ENCODE measurements at places on chromosomes 1 and 21. TPM values are rescaled to one million over a fixed set of nuclear protein-coding genes. Genes with fewer than 3 reads are reported as not detected.

Gene ATP1A4
- not detected for total RNA-seq

Gene NBPF4
- total RNA-seq, result not detected

- DNase-seq, result no peak
Measured at GRCh38 chr1:219834314-219834917, 93.9 kb downstream of the SLC30A10 start.

GRCh38 chr1:244187310-244187709 is 136.2 kb downstream of the ZBTB18 start:
- DNase-seq, result no peak

GRCh38 chr1:177281901-177282300 is 111.1 kb downstream of the BRINP2 start:
- DNase-seq, result no peak

DNA sequence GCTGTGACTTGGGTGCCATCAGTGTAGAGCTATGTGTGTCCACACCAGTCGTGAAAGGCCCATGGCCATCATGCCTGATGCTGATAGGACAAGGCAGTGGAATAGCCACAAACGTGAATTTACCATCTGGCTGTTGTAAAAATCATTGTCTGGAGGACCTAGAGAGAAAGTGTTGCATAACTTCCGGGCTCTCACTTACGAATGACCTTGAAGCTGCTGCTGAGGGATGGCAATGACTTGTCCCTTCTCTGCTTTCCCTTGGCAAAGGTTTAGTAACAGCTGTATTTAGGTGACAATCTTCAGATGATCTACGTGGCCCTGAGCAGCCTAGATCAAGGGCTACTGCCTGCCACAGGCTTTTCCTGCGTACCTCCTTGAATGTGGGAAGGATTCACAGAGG is 5.8 kb downstream of the ATP1B1 start:
- peak; percentile 33 for DNase-seq

- DNase-seq, result peak; percentile 37
Measured at GRCh38 chr1:1020415-1021009, 592 bp downstream of the AGRN start.
